ENCODE measurements at places on chromosomes 2 and 18.

DNA sequence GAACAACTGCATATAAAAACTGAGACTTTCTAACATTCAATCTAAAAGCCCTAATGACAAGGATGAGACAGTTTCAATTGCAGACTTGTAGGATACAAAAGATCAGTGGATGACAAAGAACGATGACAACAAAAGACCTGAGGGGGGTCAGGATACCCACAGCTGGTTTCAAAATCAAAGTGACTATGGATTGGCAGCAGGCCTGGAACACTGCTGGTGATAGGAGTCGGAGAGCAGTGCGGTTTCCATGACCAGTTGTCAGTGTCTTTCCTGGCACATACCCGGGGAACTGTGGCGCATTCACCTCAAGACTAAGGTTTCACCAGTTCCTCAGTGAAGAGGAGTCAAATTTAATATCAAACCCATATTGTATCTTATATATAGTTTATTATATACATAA is 42.0 kb downstream of the EHD3 start:
- no peak for DNase-seq

GRCh38 chr18:26540043-26540628 is 8.2 kb downstream of the KCTD1 start:
- no peak for DNase-seq

DNA sequence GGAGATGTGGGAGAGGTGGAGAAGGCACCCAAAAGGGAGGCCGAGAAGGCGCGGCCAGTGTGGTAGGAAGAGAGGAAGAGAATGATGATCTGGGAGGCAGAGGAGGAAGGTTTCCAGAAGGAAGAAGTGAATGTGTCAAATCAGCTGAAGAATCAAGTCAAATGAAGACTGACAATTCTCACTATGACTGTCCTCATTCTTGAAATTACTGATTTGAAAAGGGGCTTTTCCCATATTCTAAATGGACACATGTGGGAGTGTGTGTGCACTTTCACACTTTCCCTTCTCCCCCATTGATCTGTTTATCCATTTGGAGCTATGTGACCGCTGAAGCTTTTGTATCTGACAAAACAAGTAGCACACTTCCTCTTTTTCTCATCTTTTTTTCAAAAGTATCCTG is 6.1 kb downstream of the AFF3 start:
- DNase-seq: no peak

GRCh38 chr2:36705326-36706020 is 9.0 kb downstream of the VIT start:
- DNase-seq: no peak

- DNase-seq: peak; percentile 15
These were observed 521 bp downstream of the MYCN start for GRCh38 chr2:15940661-15941480.

- no peak for DNase-seq
These were observed 11.6 kb downstream of the KLHL14 start for GRCh38 chr18:32761231-32761630.

DNA sequence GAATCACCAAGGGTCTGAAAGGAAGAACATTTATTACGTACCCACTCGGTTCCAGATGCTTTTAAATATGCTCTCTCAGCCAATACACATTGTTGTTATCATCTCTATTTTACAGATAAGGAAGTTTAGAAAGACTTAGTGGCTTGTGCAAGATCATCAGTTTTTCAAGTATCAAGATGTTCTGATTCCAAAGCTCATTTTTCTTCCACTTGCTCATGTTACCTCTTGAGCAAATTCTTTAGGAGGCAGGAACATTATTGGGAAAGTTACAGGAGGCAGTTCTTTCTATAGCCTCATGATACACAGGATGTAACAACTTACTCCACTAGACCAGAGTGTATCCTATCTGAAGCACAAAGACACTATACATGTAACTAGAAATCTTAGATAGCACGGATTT is 65.0 kb upstream of the MMADHC start:
- no peak for DNase-seq

DNA sequence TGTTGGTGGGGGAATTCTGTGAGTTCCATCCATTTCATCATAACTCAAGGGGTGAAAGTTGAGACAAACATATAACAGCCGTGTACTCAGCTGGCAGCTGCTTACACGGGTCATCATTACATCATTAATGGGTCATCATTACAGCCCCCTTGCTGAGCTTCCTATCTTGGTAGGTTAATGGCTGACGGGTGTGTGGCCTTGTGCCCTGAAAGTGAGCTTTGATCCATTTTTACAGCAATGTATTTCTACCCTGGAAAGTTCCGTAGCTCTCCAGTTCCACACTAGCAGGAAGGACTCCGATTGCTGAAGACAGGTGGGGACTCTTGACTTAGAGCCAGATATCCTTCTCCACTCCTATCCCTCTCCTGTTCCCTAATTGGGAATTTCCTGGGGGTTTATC is 105.2 kb upstream of the DLX2 start:
- no peak for DNase-seq

Data from progenitor cell of endocrine pancreas (in vitro differentiated cells).